ENCODE measurements at places on chromosomes 3 and 15.
A peak's percentile ranks its signal among the peaks of the same experiment; 100 is the strongest.

DNA sequence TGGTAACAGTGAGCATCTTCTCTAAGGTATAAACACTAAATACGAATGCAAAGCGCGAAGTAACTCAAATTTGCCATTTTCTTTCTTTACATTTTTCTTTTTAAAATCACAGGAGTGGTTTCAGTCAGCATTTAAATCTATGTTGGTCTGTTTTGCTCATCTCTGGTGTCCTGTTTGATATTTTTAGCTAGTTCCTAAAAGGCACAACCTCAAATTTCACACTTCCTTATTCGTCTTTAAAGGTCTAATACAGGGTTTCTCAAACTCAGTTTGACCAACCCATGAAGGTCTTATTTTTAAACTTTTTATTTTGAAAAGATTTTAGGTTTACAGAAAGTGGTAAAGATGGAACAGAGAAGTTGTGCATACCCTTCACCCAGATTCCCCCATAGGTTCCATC lies 201.1 kb downstream of the MAGI1 start:
- DNase-seq: no peak

DNA sequence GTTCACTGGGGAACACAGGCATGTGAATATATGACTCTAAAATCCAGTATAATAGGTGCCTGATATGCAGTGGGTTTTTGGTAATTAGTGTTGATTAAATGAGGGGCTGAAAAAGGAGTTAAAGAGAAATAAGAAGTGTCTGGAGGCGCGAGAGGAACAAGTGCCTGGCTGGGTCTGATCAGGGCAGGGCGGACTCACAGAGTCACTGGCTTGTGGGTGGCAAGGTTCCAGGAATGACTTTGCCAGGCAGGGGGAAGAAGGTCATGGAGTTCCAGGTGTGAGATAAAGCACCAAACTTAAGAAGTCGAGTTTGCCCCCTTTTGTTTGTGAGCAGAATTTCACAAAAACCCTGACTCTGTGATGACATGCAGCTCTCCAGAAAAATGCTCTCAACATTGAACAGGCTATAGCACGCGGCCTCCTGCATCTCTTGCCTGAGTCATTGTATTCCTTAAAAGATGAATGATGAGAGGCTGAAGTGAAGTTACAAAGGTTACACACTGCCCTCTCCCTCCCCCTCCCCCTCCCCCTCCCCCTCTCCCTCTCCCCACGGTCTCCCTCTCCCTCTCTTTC lies 63.0 kb upstream of the LMCD1 start:
- no peak for DNase-seq

- DNase-seq: no peak
Measured at GRCh38 chr3:181851063-181851462, 139.3 kb downstream of the SOX2 start.

- DNase-seq: no peak
Measured at GRCh38 chr3:158991146-158991705, 189.4 kb downstream of the MFSD1 start.

DNA sequence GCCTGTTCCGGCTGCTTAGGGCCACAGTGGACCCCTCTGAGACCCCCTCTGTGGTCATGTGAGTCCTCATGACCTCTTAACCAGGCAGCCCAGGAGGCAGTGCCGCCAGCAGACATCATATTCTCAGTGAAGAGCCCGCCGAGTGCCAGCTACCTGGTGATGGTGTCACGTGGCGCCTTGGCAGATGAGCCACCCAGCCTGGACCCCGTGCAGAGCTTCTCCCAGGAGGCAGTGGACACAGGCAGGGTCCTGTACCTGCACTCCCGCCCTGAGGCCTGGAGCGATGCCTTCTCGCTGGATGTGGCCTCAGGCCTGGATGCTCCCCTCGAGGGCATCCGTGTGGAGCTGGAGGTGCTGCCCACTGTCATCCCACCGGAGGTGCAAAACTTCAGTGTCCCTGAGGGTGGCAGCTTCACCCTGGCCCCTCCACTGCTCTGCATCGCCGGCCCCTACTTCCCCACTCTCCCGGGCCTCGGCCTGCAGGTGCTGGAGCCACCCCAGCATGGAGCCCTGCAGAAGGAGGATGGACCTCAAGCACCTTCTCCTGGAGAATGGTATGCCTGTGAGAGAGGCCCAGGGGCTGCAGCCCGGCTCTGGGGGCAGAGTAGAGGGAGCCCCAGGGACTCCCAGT lies 176.1 kb downstream of the TBC1D2B start:
- DNase-seq: no peak

DNA sequence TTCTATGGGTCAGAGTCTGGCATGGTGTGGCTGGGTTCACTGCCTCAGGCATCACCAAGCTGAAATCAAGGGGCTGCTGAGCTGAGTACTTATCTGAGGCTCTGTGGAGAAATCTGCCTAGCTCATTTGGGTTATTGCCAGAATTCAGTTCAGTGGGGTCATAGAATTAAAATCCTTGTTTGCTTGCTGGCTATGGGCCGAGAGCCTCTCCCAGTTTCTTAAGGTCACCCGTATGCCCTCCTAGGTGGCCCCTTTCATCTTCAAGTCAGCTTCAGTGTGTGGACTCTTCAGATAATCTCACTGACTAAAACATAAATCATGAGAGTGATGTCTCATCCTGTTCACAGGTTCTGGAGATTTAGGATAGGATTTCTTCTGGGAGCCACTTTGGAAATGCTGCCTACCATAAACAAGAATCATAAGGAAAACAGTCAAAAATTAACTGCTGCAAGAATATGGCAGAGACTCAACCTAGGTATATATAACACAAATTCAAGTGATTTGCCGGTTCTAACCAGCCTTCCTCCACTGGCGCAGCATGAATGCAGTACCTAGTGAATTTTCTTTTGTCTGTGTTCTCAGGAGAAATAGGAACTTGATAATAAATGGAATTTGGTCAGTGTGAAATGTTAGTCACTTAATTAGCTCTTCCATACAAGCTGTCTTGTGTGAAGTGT lies 5.3 kb downstream of the CP start:
- no peak for DNase-seq

DNA sequence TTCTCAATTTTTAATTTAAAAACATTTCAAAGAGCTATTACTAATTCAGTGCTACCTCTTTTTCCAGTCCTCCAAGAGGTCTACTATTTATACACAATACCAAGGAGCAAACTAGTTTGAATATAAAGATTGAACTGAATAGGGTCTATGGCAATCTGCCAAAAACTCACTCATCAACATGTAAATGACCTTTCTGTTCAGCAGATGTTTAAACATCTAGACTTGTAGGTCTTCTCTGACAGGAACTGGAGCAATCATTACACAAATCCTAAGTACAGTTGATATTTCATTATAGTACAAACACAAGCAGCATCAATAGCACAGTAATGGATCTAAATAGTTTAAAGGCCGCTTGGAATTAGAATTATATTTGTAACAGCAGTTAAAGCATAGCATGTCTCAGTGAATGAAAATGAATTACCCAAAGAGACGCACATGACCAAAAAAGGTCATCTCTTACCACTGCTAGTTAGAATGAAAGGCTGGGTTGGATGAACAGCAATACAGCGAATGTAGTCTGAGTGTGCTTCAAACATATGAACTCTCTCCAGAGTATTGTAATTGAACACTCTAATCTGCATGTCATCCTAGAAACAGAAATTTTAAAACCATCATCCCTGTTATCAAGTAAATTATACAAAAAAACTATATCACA lies 10.7 kb downstream of the COPB2 start:
- DNase-seq: no peak

DNA sequence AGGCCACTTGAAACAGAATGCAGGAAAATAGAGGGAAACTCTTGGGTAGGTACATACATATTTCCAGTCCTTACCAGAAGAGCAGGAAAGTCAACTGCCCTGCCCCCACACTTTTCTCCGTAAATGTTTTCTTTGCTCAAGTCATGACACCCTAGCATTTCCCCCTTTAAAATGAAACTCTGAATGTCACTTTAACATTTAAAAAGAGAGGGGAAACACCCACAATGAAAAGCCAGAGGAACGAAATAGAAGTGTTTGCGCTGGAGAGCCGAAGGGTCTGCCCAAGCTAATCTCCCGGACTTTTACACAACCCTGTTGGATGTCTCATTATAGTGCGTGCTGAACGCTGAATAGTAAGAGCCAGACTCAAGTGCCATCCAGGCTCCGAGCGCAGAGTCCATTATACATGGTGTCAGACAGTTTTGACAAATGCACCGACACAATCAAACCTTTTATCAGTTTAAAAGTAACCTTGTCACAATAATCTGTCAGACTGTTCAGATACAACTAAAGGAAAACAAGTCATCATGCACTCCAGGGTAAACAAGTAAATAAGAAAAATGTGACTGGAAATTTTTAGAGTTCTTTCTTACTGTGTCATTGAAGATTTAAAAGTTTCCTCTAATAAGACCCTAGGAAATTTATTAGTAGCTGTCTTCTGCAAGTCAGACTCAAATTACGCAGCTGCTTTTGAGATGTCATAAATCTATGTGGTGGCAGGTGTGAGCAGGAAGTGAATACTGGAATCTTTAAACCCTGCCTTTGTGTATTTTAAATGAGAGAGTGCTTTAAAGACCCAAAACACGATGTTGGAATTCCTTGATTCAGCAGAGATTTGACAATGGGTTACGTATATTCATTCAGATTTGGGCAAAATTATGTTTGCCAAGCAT lies 159.8 kb downstream of the RBMS3 start:
- no peak for DNase-seq

DNA sequence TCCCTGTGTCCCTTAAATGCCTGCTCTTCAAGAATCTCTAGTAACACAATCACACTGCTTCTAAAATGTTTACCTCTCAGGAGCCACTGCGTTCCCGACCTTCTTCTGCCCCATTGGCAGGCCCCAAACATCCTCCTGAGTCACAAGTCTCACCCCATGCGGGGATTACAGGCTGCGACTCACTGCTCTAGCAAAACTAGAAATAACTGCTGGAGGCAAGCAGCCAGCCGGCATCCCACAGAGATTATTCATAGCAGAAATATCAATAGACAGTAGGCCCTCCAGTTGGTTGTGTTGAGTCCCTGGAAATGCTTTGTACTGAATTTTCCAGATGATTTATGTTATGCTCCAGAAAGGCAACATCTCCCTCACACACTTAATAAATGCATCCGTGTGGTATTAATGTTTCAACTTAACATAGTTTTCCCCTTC lies 64.8 kb downstream of the RFTN1 start:
- peak; percentile 33 for DNase-seq

DNA sequence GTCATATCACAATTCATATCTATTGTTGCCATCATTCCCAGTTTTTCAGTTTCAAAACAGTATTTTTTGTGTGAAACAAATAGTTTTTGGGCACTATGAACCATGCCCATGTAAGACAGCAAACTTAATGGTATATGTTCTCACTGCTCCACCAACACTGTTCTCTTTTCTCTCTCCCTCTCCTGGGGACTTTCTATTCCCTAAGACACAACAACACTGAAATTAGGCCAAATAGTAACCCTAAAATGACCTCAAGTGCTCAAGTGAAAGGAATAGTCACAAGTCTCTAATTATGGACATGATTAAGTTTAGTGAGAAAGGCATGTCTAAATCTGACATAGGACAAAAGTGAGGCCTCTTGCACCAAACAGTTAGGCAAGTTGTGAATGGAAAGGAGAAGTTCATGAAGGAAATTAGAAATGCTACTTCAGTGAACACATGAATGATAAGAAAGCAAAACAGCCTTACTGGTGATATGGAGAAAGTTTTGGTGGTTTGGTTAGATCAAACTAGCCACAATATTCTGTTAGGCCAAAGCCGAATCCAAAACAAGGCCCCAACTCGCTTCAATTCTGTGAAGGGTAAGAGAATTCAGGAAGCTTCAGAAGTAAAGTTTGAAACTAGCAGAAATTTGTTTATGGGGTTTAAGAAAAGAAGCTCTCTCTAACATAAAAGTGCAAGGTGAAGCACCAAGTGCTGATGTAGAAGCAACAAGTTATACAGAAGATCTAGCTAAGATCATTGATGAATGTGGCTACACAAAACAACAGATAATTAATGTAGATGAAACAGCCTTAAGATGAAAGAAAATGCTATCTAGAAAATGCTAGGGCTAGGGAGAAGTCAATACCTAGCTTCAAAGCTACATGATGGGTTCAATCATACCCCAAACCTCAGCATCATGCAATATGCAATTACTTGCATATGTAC lies 104.2 kb downstream of the CBLB start:
- DNase-seq: no peak

DNA sequence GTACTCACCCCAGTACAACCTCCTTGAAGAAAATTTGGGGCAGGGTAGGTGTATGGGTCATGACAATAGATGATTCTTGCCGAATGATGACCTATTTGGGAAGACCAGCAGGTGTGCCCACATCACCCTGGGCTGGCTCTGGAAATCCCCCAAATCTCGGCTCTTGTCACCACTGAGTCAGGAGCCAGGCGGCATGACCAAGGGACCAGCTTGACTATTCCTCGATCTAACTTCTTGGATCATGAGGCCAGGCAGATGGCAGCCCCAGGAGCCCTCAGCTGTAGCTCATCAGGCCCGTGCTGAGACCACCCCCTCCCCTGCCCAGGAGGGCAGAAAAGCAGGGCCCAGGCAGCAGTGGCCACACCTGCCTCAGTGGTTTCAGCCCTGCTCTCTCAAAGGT lies 9.2 kb upstream of the MUC4 start:
- no peak for DNase-seq

GRCh38 chr3:197317250-197317963 lies 19.0 kb upstream of the DLG1 start:
- no peak for DNase-seq

DNA sequence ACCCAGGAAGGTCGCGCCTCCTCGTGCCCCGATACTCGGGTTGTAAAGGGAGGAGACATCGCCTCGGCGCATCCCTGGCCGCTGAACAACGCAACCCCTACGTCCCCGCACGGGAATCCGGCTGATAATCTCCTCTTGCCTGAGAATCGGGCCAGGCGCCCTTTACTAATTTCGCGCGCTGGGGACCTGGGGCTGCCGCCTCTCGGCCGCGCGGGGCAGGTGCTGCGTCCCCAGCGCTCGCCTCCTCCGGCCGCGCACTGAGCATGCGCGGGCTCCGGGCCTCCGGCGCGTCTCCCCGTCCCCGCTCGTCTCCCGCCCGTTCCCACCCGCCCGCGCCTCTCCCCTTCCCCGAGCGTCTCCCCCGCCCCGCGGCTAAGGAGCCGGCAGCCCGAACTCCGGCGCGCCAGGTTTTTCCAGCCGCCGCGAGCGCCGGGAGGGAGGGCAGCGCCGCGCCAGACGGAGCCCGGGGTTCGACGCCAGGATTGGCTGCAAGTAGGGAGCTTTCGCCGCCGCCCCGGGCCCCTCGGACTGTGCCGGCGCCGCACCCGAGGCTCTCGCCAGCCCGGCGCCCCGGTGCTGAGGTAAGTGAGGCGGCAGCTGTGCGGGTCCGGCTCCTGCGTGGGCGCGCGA lies at the start of gene CNTN4:
Gene CNTN4, plus strand, starts transcription at position 469 of the 630 bp plus-strand sequence.
- no peak for DNase-seq

DNA sequence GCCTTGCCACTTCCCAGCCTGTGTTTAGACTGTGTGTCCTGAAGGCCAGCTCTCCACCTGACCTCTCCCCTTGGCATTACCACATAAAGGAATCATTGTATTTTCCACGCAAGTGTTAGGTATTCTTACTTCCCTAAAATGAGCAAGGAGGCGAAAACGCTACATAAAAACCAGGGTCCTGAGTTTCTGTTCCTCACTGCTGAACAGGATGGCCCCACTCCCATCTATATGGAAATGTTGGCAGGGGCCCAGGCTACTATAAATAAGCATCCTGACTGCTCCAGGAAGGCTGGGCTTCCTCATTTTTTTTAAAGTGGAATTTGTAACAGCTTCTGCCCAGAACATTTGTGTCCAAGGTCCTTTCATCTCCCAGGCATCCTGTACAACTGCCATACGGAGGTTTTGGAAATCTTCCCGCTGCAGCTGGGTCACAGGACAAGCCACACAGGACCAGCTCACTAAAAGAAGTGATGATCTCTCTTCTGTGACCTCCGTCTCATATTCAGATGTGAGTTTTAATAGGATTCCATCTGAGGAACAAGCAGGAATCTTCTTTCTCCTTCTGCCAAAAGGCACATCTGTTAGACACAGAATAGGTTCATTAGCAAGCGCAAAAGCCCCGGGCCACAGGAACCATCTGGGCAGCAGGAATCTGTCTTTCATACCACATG lies 56.4 kb upstream of the LIMD1 start:
- no peak for DNase-seq

All from SW 1271 (cell line).